G401 (cell line): ENCODE measurements at places on chromosomes 5 and 9. TPM values are rescaled to one million over a fixed set of nuclear protein-coding genes. Genes with fewer than 3 reads are reported as not detected.

- no peak for DNase-seq
Measured at GRCh38 chr5:21680196-21680595, 1172.9 kb downstream of the CDH12 start.

- no peak for DNase-seq
Measured at GRCh38 chr5:39717176-39717897, 292.6 kb upstream of the DAB2 start.

DNA sequence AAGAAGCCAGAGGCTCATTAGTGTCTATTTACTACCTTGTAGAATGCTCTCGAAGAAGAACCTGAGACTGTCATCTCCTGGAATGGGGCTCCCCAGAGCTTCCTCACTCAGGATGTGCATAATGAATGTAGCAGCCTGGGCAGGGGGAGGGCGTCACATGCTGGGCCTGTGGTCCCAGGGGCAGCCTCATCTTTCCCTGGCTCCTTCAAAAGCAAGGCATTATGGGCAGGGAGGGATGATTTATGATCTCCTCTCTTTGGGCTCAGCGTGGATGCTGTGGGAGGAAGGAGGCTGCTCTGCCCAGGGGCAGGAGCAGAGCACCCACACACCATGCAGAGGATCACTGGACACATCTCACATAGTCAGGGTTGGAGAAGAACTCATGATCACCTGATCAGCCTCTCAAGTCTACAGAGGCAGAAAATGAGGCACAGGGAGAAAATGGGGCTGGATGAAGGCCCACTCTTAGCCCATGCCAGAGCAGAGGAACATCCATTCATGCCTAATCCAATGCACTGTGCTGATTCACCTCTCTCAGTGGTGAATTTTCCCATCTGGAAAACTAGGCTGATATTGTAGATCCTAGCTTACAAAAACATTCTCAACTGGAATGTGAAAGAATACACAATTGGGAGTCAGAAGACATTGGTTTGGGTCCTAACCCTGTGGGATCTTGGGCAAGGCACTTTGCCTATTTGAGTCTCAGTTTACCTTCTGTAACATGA is 173.7 kb downstream of the CARTPT start:
- no peak for DNase-seq

CATSPER3 gene
- total RNA-seq = not detected in 2 replicates

PCDHGB7 gene
- 0.68 TPM in 1 of 2 replicates, not detected in the other for total RNA-seq

GRCh38 chr5:171714851-171715250 is 70.8 kb upstream of the SMIM23 start:
- DNase-seq = no peak

DNA sequence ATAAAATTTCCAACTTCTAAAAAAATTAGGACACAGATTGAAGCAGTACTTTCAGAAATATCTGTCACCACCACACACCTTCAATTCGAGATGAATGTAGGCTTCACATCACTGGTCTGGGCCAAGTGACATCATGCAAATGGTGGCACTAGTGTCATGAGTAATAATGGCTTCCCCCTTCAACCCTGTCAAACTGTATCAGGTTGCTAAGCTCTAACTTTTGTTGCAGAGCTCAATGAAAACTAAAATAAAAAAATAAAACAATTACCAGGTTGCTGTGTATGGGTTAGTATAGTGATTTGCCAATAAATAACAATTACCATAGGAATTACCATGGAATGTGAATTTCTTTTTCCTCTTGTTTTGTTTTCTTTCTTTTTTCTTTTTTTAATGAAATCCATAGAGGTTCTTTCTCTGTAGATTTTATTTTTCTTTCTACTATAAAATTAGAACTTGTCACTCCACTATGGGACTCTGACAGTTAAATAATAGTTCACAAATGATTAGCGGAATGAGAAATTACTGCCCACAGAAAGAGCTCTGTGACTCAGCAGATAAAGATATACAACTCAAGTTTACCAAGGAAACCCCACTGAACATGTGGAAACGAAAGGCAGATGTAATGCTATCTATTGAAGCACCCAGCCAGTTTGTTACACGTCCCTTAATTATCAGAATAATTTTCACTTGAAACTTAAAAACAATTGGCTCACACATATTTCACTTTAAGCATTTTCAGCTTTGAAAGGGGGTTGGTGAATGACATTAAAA is 783.8 kb upstream of the WWC1 start:
- DNase-seq = no peak

FOXD4L3 gene
- total RNA-seq = not detected in 2 replicates

PCDHB15 gene
- total RNA-seq = not detected in 2 replicates

- DNase-seq = no peak
Measured at GRCh38 chr5:67363963-67364362, 167.4 kb upstream of the CD180 start.

DNA sequence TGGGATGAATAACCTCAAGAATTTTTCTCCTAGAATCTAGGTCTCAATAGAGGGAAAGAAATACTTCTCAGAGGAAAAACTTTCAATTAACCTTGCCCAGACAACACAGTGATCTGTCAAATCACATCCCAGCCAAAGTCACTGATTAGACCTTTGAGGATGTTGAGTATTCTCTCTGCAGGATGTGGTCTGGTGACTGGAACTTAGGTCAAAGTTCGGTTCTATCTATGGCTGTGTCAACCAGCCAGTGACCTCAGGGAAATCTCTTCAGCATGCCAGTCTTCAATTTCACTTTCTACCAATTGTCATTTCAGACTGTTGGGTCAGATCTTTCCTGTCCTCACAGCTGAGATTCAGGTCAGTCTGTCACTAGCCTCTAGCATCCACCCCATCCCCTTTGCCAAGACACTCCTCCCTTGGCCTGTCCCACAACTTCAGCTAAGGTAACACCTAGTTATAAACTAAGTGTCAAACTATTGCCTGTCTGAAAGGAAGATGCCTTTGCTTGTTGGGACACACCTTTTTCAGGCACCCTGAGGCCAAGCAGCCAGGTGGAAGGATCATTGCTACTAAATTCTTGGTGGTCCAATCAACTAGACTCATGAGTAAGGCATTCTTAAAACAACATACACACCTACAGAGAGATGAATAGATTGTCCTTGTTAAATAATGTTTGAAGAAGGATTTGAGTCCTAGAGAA is 156.3 kb upstream of the FST start:
- DNase-seq = no peak

- no peak for DNase-seq
Measured at GRCh38 chr5:153780876-153781705, 257.6 kb downstream of the FAM114A2 start.

DMRT3 gene
- total RNA-seq = not detected in 2 replicates

GRCh38 chr5:143921525-143922311 is 109.8 kb downstream of the HMHB1 start:
- DNase-seq = no peak

- DNase-seq = no peak
Measured at GRCh38 chr5:67019065-67019845, 177.3 kb downstream of the CD180 start.

DNA sequence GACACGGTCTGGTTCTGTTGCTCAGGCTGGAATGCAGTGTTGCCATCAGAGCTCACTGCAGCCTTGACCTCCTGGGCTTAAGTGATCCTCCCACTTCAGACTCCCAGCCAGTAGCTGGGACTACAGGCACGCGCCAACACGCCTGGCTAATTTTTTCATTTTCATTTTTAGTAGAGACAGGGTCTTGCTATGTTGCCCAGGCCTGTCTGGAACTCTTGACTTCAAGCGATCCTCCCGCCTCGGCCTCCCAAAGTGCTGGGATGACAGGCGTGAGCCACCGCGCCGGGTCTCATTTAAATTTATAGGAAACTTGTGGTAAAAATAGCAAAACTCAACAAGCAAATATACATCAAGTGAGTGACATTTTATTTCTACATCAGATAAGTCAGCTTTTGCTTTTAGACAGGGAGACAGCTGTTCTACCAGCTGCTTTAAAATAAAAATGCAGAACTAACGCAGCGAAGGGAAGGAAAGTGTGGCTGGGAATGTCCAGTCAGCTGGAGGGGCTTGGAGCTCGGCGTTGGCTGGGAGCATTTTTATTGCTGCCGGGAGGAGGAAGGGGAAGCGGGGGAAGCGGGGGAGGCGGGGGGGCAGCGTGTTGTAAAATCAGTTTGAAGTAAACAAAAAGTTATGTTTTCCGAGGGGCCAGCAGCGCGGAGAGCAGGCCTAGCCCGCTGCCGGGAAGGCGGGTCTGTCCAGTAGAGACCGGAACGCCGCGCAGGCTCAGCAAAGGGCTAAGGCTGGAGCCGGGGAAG is 707 bp upstream of the ZFYVE16 start:
- no peak for DNase-seq

ADAMTSL2 gene
- total RNA-seq = not detected in 2 replicates

- DNase-seq = no peak
Measured at GRCh38 chr9:87708986-87709728, 16.8 kb upstream of the CTSL start.

DNA sequence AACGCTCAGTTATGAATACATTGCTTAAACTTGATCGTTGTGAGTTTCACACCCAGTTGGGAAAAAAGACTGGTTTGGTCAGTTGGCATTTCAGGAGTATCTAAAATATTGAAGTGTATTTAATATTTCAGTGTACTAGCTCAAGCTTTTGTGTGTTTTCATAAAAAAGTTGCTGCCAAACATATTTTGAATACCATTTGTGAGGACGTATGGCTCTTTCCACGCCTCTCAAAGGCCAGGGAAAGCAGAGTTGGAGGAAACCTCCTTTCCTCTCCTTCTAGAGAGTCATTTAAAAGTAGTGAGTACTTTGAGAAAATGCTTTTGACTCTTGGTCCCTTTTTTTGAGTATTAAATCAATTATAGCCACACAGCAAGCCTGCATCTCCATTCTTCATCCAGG is 43.2 kb upstream of the ANKRD33B start:
- no peak for DNase-seq

CCDC192 gene
- total RNA-seq = not detected in 2 replicates

PARP8 gene
- total RNA-seq = not detected in 2 replicates

TMEM171 gene
- not detected in 2 replicates for total RNA-seq

DNA sequence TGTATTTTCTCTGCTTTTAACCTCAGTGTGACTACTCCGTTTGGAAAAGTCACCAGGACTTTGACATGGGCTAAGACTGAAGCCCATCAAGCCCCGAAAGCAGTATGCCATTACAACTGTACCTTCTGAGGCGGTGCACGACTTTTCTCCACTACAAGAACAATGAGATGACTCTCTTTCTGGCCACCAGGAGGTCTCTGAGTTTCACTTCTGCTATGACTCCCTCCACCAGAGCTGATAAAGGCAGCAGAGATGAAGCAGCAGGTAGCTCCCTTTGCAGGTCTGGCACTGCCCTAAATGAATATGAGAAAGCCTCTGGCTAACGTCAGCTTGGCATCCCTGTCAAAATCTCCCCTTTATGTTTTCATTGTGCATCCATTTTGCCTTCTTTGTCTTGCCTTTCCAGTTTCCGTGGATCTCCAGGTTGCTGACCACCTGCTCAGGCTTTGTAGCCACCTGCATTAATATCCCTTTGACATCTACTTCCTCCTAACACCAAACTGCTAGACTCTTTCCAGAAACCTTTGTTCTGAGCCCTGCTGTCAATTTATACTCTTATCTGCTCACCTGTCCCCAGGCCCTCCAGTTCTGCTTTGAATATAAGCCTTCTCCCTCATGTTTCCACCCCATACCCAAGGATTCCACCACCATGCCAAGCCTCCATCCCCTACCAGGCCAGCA is 221.7 kb downstream of the ZNF608 start:
- DNase-seq = no peak

- no peak for DNase-seq
Measured at GRCh38 chr9:250625-251024, 36.0 kb downstream of the DOCK8 start.

CRB2 gene
- total RNA-seq = 18.2 and 18.7 TPM in 2 replicates

- no peak for DNase-seq
Measured at GRCh38 chr9:110755179-110755578, 86.6 kb downstream of the MUSK start.

DNA sequence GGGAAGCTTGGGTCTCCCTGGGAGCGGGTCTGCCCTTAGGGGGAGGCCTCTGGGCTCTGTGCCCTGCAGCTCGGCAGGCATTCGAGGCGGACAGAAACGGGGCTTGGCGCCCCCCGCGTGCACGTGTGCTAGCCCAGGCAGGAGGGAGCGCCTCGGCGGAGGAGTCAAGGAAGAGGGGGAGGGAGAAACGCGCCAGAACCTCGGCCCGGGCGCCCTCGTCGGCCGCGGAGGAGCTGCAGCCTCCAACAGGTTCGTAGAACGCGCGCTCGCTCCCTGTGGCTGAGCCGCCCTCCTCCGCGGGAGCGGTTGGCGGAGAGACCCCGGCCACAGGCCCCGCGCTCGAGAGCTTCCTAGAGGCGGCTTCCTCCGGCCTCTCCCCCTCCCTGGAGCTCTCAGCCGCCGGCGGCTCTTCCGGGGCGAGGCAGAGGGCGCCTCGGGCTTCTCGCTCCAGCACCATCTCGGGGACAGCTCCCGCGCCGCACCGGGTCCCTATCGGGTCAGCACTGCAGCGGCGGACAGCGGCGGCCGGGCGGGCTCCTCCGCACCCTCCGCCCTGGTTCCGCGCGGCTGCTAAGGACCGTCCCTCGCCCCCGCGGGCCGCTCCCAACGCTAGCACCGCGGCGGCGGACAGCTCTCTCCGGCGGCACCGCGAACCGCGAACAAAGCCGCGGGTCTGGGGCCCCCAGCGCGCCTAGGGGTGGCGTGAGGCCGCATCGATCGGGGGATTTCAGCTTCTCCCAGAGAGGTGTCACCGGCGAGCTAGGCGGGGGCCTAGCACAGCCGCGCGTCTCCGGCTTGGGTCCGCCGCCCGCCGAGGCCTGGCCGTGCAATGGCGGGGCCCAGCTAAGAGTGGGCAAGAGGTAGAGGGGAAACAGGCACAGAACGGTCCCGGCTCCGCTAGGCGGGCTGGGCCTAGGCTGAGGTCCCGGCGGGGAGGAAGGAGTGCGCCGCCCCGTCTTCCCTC is 74.6 kb upstream of the CPLX2 start:
- peak; percentile 69 for DNase-seq

DNA sequence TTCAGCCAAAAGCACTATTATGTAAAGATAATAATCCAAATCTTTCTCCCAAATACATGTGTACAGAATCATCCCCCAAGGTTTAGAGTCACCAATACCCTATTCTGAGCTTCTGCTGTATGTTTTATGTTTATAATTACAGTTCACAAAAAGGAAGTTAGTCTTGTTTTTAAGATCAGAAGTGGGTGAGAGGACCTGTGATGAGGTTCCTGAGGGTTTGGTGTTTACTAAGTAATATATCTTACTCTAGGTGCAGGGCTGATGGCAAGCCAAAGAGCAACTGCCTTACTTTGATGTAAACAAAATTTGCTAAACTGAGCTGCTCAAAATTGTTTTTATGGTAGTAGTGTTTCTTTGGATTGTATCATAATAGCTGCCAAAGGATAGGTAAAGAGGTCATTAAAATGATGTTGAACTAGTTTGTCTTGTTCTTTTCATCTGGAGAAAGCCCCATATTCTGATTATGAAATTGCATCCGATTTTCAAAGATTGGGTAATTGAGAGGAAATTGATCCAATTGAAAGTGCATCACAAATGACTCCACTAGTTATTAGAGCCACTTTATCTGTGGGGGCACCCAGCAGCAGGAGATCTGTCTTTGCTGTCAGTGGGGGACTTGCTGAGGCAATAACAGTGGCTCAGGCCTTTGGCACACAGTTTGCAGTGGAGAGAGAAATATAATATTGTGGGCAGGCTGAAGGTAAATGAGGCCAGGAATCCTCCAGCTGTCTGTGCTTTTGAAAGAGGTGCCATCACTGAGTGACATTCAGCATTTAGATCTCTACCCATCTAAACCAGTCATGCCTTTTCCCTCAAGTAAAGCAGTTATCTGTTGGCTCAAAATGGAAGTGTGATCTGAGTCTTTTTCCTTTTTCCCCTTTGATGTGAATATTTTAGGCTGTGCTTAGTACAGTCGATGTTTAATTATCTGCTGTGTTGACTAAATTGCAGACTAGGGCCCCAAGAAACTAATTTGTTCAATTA is 14.1 kb downstream of the TRIM32 start:
- DNase-seq = peak; percentile 56

PHPT1 gene
- 139 and 226 TPM in 2 replicates for total RNA-seq

GRCh38 chr5:167603135-167603534 is 688.3 kb upstream of the WWC1 start:
- no peak for DNase-seq

COL23A1 gene
- total RNA-seq = 0.06 TPM in 1 of 2 replicates, not detected in the other
